ENCODE measurements at places on chromosomes 2 and 18.

DNA sequence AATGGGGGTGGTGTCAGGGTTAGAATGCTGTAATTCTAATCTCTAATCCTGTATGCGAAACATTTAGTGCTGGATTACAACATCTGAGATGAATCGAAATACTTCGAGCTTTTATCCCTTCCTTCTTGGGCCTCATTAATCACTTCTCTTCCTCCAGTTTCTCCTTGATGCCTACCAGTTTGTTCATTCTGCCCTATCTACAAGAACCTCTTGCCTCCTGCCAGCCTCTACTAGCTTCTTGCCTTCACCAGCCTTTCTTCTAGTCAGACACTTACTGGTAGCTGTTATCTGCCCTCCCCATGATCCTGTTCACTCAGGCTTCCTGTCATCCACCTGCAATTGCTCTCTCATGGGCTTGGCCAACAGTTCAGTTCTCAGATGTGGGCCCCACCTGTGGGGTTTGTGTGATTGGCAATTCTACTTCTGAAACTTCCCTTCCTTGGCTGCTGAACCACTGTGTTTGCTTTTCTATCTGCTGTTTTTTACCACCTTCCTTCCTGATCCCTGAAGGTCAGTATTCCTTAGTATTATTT lies 15.4 kb upstream of the FARP2 start:
- DNase-seq, result no peak

GRCh38 chr2:105257981-105258380 lies 16.4 kb downstream of the GPR45 start:
- DNase-seq, result no peak

GRCh38 chr2:217008794-217009193 lies 148.9 kb upstream of the TNP1 start:
- no peak for DNase-seq

GRCh38 chr2:158753641-158754611 lies 41.2 kb upstream of the DAPL1 start:
- peak; percentile 79 for DNase-seq
